SK-N-SH (cell line): ENCODE measurements at places on chromosomes 5 and 9.

DNA sequence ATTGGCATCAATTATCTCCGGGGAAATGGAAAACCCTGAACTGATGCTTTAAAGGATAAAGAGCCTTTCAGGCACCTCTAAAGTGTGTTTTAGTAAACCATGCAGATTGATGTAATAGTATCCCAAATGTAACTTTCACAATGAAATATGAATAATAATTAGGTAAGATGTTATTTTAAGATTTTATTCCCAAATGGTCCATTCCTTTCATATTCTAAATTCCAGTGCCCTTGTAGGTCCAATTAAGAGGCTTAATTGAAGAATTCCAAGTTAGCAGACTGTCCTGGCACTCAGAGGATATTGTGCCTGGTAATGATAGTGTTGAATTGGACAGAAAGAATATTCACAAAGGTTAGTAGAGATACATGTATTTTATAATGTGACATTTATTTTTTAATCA lies 352.5 kb upstream of the NUDT12 start:
- DNase-seq, result no peak

GRCh38 chr9:100281066-100281465 lies 71.7 kb downstream of the TEX10 start:
- no peak for DNase-seq

DNA sequence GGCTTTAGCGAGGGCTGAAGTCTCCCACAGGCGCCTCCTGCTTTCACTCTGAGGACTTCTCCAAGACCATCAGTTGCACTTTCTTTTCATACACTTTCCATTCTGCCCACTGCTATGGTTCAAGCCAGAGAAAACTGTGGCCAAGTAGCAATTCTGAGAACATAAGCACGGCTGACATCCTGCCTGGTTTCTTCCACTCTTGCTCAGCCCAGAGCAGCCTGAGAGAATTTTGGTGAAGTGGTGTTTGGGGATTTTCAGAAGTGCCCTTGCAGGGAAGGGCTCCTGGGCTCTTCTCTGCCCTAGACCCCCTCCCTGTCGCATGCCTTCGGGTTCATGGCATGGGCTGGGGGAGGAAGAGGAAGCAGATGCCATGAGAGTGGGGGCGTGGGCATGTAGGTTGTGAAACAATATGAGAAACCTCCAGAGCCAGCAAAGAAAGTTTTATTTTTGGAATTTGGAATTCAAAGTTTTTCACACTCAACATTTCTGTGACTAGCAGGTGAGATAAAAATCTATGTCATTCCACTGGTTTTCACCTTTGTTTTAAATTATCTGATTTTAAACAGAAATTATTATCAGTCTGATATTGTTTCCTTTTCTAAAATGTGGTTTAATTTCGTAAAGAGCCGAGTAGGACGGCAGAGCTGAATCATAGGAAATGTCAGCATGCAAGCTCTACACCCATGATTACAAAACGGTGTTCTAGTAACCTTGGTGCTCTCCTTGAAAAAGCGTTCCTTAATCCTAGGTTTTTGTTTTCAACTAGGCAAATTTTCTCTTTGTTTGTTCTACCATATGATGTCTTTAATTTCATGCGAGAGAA lies 27.8 kb upstream of the TNFSF8 start:
- DNase-seq, result no peak

- DNase-seq, result no peak
Observed at GRCh38 chr9:88433583-88434255, 45.5 kb downstream of the SPIN1 start.

DNA sequence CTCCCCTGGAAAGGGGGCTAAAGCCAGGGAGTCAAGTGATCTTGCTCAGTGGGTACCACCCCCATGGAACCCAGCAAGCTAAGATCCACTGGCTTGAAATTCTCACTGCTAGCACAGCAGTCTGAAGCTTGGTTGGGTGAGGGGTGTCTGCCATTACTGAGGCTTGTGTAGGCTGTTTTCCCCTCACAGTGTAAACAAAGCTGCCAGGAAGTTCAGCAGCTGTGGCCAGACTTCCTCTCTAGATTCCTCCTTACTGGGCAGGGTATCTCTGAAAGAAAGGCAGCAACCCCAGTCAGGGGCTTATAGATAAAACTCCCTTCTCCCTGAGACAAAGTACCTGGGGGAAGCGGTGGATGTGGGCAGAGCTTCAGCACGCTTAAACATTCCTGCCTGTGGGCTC lies 17.1 kb upstream of the EPB41L4A start:
- no peak for DNase-seq

DNA sequence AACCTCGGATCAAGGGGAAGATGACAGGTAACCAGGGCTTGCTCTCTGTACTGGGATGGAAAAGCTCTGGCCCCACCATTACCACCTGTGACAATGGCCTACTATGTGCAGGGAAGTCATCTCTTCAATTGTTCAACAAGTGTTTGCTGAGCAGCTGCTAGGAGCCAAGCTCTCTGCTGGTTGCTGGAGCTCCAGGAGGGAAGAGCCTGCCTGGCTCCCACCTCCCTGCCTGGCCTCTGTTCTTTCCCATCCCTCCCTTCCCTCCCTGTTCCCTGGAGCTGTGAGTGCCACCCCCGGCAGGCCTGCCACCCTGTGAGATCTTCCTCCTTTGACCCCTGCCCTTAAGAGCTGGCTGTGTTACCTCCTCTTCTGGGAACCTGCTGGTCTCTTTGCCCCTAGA lies 59.7 kb upstream of the IER5L start:
- DNase-seq, result no peak

GRCh38 chr5:142659405-142659804 lies 26.5 kb downstream of the FGF1 start:
- DNase-seq, result no peak

GRCh38 chr5:170076739-170077138 lies 29.0 kb upstream of the FOXI1 start:
- no peak for DNase-seq

DNA sequence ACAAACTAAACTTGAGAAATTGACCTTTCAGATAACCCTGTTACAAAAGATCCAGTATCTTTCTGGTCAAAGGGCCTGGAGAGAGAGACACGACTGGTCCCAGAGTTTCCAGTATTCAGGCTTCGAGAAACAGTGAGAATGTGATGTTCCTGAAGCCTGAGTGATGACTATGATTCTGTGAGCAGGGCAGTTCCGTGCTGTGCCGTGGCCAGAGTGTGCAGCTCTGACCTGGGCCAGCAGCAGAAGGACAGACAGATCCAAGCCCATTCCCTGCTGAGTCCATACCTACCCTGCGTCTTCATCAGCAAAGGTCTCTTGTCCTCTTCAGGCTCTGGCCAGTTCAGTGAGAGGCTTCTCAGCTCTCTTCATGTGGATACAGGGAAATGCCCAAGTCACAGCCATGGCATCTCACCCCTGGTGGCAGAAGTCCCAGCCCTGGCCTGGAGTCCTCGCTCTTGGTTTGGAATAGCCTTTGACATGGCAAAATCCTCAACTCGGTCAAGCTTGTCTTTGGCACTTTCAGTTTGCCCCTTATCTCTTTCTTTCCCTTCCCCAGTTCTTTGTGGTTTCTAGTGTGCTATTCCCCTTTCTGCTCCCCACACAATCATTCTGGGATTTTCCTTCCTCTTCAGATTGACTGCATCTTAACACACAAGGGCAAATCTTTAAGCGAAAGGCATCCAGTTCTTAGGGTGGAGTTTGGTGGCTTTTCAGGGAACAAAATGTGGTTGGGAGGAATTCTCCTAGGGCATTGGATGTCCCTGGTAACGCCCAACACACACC lies 107.7 kb downstream of the LIFR start:
- no peak for DNase-seq

GRCh38 chr5:151682751-151683331 lies 3.9 kb downstream of the SPARC start:
- no peak for DNase-seq

DNA sequence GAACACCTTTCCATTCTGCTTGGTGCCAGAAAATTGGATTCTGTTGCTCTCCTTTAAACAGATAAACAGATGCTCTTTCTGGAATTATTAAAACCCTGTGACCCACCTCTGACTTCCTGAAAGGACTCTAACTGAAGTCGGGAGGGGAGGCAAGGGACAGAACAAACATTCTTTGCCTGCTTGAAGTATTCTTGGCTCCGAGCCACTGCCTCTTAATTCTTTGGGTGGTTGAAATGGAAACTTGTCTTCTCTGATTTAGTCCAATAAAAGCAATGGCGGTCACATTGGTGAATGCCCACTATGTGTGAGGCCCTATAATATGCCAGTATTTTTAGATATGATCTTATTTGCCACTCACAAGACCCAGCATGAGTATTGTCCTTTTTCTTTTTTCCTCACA lies 236.8 kb downstream of the SLIT3 start:
- DNase-seq, result no peak

DNA sequence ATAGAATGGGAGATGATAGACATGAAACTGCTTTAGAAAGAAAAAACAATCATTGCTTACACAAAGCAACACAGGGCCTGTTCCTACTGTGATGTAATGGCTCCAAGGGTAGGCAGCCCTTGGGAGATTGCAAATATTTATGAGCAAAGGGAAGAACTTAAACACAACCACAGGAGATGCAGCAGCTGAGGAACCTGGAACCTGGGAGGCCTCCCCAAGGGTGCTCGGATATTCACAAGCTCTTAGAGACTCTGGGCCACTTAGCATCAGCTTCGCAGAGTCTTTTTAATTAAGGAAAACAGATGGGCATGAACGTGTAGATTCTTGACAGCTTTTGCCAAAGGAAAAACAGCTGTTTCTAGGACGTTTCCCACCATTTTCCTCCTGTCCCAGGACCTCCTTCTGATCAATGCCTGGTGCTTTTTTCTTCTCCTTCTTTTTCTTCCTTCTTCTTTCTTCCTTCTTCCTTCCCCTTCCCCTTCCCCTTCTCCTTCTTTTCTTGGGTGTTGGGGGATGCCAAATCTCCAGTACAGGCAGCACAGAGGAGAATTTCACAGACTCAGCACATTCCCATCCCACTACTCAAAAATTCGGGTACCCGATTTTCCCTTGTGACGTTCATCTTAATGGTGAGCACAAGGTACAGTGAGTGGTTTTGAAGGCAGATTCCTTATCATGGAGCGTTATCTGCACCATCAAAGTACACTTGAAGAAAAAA lies 28.1 kb upstream of the TCF7 start:
- DNase-seq, result no peak

DNA sequence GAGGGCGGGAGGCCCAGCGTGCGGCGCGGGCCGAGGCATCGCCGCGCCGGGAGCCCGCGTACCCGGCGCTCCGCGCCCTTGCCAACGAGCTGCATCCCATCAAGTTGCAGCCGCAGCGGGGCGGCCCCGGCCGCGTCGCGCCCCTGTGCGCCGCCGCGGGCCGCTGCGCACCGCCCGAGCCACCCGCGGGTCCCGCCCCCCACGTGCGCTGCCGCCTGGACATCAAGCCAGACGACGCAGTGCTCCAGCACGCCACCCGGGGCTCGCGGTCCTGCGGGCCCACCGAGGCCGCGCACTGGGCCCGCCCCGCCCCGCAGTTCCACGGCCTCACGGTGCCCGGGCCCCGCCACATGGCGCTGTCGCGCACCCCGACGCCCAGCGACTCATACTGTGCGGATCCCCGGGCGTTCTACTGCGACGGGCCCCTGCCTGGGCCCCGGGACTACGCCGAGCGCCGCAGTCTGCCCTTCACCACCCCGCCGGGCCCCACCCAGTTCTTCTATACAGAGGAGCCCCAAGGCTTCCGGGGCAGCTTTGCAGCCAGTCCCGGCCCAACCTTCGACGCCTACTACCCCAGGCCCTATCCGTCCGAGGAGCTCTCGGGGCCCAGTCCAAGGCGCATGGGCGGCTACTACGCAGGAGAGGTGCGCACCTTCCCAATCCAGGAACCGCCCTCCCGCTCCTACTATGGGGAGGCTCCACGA lies 2.6 kb downstream of the AJM1 start:
- DNase-seq, result no peak

GRCh38 chr5:124365361-124365801 lies 381.1 kb downstream of the ZNF608 start:
- no peak for DNase-seq

- DNase-seq, result peak; percentile 70
Observed at GRCh38 chr9:129597355-129598088, 23.4 kb downstream of the C9orf50 start.

DNA sequence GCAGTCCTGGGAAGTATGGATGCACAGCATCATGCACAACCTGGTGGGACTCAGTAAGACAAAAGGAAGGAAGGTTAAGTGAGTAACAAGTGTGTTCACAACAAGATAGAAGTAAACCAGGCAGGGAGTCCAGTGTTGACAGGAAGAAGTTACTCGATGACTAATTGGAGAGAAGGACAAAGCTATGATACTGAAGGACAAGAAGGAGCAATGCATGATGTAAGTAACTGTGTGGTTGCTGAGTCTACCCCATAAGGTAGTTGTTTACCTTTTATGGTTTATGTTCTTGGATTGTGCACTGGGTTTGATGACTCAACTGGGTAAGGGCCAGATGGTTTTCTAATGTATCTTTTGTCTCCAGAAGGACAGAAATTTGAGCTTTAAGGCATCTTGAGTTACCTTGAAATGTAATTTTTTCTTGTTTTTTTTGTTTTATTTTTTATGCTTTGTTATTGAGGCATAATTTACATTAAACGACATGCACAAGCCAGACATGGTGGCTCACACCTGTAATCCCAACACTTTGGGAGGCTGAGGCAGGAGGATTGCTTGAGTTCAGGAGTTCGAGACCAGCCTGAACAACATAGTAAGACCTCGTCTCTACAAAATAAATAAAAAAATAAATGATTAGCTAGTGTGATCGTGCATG lies 89.2 kb upstream of the CAST start:
- DNase-seq, result no peak

DNA sequence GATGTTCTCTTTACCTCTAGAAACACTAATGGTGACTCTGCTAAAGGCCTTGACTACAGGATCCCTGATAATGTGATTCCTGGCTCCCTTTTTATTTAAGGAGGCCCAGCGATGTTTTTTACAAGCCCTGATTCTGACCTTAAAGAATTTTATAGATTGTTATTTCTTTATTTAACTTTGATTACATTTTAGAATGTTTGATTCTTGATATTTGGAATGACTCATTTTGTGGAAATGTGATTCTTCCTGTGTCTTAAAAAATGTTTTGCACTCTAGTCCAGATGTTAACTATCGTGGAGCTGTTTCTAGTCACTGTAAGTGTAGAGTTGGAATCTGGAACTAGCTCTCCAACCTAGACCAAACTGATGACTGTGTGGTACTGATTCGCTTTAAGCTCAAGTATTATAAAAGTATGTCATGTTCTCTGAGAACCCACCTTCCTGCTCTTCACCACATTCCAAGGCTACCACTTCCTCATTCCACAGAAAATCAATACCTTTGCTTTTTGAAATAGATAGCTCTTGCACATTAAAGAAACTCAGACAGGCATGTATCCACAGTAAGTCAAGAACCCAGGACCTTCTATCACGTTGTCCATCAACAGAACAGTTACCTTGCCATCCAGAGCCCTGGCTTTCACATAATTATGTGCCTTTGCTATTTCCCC lies 65.2 kb downstream of the JMY start:
- DNase-seq, result no peak

- DNase-seq, result no peak
Observed at GRCh38 chr9:18059447-18059846, 414.5 kb upstream of the ADAMTSL1 start.

GRCh38 chr5:178527458-178528307 lies 62.5 kb downstream of the COL23A1 start:
- no peak for DNase-seq
